Suprapubic skin (tissue), 4 donors: ENCODE measurements at places on chromosomes 4 and X.

GRCh38 chr4:48380583-48381167 is 39.3 kb downstream of the SLAIN2 start:
- H3K27me3 ChIP-seq: no peaks in the 10 kb centered on the region
- no peak overlapping the region for H3K4me3 ChIP-seq
- H3K27ac ChIP-seq: no peak overlapping the region
- H3K36me3 ChIP-seq: peaks cover 13% of the 10 kb centered on the region

DNA sequence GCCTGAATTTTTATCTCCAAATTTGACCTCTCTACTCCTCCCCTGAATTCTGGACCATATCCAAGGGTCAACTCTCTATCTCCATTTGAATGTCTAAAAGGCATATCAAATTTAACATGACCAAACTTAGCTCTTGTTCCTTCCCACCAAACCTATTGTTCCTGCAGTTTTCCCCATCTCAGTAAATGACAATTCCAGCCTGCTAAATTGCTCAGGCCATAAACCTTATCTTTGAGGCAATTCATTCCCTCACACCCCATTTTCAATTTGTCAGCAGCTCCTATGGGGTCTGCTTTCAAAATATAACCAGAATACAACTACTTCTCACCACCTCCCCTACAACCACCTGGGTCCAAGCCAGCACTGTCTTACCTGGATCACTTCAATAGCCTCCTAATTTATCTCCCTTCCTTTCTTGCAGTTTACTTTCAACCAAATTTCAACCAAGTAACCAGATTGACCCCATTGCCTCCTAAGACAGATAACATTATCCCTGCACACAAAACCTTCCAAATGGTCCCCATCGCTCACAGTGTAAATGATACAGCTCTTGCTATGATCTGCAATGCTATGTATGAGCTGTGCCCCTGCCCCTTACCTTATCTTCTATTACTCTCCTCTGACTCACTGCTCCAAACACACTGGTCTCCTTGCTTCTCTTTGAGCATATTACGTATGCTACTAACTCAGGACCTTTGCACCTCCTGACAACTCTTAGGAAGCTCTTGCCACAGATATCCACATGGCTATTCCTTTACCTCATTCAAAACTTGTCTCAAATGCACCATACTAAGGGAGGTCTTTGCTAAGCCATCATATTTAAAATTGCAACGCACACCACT is 66.0 kb downstream of the CAMK2D start:
- H3K27ac ChIP-seq: no peak overlapping the region
- DNase-seq: no peak

DNA sequence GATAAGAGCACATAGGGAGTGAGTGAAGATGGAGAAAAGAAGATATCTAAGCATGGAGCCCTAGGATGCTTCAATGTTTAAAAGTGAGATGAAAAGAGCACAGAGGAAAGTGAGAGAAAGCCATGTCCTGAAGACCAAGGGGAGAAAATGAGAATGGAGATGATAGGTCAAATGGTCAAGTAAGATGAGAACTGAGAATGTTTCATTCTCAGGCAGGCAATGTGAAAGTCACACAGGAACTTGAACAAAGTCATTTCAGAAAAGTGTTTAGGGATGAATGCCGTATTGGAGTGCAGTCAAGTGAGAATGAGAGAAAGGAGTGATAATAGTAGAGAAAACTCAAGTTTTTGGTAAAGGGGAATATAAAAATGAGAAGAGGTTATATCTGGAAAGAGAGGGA is 148.7 kb upstream of the PTCHD1 start:
- no peaks in the 10 kb centered on the region for H3K36me3 ChIP-seq
- H3K27ac ChIP-seq: no peak overlapping the region
- no peak overlapping the region for H3K4me3 ChIP-seq
- H3K27me3 ChIP-seq: no peaks in the 10 kb centered on the region

GRCh38 chr4:16692961-16693506 is 205.4 kb downstream of the LDB2 start:
- no peaks in the 10 kb centered on the region for H3K27me3 ChIP-seq
- H3K4me1 ChIP-seq: peaks cover 12% of the 10 kb centered on the region
- no peak overlapping the region for H3K27ac ChIP-seq
- DNase-seq: no peak
- no peaks in the 10 kb centered on the region for H3K36me3 ChIP-seq

GRCh38 chr4:4780729-4781244 is 78.7 kb upstream of the MSX1 start:
- H3K36me3 ChIP-seq: no peaks in the 10 kb centered on the region
- H3K27ac ChIP-seq: no peak overlapping the region
- no peaks in the 10 kb centered on the region for H3K4me1 ChIP-seq
- no peak overlapping the region for H3K4me3 ChIP-seq
- no peaks in the 10 kb centered on the region for H3K27me3 ChIP-seq

DNA sequence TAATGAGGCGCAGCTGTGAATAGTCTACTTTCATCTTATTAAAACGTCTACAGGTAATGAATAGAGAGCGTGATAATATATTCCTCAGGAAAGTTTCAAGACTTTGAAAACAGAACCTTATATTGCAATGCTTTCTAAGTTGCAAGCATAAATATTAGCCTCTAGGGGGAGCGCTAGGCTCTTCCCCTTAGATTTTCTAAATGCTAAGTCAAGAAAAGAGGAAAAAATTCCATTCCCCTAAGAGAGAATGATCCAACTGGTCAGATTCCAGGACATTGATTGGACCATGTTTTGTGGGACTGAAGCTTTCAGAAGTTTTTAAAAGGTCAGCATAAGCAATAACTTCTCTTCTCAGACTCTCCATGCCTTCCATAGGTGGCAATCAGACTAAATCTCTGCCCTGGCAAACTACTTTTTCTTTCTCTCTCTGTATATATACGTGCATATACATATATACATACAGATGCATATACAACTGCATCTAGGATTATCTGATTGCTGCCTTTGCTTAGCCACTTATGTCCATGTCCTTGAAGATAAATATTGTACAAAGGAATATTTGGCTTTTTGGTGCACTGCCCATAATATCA is 492.9 kb downstream of the INPP4B start:
- H3K4me1 ChIP-seq: peaks cover 23% of the 10 kb centered on the region
- H3K27ac ChIP-seq: no peak overlapping the region
- H3K27me3 ChIP-seq: no peaks in the 10 kb centered on the region
- no peaks in the 10 kb centered on the region for H3K36me3 ChIP-seq

DNA sequence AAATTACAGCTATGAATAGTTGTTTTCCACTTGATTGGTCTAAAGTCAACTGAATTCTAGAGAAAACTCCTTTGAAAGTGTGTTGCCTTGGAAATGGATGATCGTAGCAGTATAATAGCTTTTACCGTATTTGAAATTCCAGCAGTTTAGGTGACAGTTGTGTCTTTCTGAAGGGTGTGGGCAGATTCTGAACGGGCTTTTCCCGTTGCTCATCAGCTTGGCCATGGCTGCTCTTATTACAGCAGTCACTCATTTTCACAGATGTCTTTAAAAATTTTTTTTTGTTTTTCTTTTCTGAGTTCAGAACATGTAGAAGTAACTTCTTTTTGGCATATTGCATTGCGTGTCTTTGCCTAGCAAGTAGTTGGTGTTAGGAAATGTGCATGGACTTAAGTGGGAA is 69.6 kb upstream of the SLC4A4 start:
- H3K4me3 ChIP-seq: no peak overlapping the region
- no peaks in the 10 kb centered on the region for H3K36me3 ChIP-seq
- H3K4me1 ChIP-seq: no peaks in the 10 kb centered on the region
- no peak overlapping the region for H3K27ac ChIP-seq
- no peaks in the 10 kb centered on the region for H3K27me3 ChIP-seq

DNA sequence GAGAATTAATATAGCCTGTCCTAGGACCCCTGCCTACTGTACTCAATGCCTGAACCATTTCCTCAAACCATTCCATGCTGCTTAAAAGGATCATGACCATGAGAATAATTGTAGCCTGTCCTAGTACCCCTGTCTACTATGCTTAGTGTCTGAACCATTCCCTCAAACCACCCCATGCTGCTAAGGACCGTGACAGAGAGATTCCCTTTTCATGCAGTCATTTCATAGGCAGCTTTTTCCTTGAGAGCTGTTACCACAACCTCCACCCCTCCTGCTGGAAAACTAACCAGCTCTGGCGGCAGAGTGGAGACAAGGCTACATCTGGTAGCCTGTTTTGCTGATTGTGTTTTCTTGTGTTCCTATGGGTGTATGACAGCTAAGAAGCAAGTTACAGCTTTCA is 174.9 kb upstream of the SMARCAD1 start:
- no peaks in the 10 kb centered on the region for H3K36me3 ChIP-seq
- H3K27ac ChIP-seq: no peak overlapping the region
- H3K4me1 ChIP-seq: no peaks in the 10 kb centered on the region
- no peaks in the 10 kb centered on the region for H3K27me3 ChIP-seq

DNA sequence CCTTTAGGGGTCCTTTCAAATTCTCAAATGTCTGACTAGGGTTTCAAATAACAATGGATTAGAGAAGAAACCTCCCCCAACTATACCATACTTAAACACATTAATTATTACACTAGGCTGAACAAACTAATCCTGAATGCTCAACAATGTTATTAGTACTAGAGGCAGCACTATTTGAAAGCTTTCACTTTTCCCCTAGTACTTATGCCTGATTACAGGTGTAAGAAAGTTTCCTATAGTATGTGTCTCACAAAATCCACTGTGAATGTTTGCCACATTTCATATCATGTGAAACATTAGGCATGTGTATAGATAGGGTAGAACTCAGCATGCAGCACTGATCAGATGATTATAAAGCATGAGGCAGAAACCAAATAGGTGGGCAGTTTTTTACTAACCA is 336.2 kb downstream of the ZNF674 start:
- no peak for DNase-seq
- no peaks in the 10 kb centered on the region for H3K27me3 ChIP-seq
- no peaks in the 10 kb centered on the region for H3K4me1 ChIP-seq
- no peak overlapping the region for H3K4me3 ChIP-seq

DNA sequence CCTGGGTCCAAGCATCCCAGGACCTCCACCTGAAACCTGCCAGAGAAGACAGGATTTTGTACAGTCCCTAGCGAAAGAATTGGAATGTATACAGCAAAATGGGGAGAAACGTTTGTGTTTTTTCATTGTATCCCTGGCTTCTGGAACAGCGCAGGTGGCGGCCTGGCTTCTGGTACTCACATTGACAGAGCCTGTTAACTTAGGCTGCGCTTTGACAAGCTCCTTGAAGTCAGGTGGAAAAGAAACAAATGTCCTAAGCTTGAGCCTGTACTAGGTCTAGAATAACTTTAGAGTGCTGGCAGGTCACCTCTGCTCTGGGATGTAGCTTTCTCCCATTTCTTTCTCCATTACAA is 343.7 kb upstream of the KLF3 start:
- H3K27me3 ChIP-seq: no peaks in the 10 kb centered on the region
- DNase-seq: no peak
- H3K4me1 ChIP-seq: peaks cover 24% of the 10 kb centered on the region
- H3K4me3 ChIP-seq: no peak overlapping the region
- no peaks in the 10 kb centered on the region for H3K36me3 ChIP-seq
